Activated T-cell treated with anti-CD3 and anti-CD28 coated beads for 1 hour (primary cell): ENCODE measurements at places on chromosomes 3 and 15.

DNA sequence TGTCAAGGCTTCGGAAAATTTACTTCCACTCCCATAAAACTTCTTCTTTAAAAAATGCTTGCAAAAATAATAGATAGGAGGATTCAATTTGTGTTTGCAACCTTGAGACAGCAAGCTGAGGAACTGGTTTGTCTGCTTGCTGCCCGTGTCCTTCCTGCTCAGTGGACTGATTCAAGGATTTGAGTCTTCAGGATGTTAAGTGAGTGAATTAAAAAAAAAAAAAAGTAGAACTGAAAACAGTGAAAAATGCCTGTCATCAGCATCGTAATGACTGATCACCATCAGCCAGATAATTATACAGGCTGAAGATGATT lies 453.7 kb downstream of the FGF12 start:
- no peak for DNase-seq

GRCh38 chr3:73716418-73716817 lies 91.7 kb upstream of the PDZRN3 start:
- DNase-seq: no peak

DNA sequence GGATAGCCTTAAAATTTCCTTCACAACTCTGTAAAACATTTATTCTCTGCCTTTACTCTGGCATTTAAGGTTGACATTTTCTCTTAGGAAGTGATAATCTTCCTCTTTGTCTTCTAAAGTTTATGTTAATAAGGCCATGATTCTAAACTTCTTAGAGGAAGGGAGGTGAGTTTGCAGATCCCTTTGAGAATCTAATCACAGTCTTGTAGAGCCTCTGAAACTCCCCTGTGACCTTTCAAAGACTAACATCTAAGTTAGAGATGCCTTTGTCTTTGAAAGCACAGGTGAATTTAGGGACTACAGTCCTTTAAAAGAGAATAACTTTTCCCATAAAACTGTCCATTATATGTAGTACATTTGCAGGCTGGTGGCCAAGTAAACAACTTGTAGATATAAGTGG lies 115.1 kb downstream of the PLCL2 start:
- no peak for DNase-seq

GRCh38 chr15:93359060-93359408 lies 270.0 kb upstream of the RGMA start:
- no peak for DNase-seq

GRCh38 chr15:62404194-62404985 lies 239.3 kb upstream of the C2CD4B start:
- no peak for DNase-seq

DNA sequence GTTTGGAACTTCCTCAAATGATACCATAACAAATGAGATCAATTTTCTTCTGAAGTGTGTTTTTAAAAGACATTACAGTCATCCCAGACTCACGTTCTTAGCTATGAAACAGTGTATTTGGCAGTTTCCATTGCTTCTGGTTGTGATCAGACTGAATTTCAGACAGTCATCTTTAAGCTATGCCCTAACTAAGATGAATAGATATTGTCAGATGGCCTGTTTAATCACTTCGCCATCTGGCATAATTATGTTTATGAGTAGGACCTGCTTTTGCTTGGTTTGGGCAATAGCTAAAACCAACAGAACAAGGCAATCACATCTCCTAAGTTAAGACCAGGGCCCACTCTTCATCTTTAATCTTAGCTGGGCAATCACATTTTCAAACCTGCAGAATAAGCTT lies 313.1 kb downstream of the SV2B start:
- DNase-seq: no peak

- DNase-seq: no peak
Observed at GRCh38 chr3:176953106-176954060, 243.9 kb downstream of the TBL1XR1 start.

GRCh38 chr15:81942157-81942556 lies 103.7 kb downstream of the MEX3B start:
- no peak for DNase-seq

DNA sequence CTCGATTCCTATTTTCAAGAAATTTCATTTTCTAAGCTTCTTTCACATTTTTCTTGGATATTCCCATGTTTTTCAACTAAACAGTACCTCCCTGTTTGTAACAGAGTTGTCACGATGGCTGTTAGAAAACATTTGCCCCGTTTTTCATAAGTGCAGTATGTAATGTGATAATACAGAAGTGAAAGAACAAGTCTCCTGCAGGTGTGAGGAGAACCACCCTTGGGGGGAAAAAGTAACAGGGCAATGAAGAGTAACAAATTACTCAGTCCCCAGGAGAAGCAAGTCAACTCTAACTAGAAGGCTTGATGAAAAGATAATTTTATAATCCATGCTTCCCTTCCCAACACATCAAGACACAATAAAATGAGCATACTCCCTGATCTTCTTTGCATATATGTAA lies 493.3 kb downstream of the FOXP1 start:
- DNase-seq: no peak

DNA sequence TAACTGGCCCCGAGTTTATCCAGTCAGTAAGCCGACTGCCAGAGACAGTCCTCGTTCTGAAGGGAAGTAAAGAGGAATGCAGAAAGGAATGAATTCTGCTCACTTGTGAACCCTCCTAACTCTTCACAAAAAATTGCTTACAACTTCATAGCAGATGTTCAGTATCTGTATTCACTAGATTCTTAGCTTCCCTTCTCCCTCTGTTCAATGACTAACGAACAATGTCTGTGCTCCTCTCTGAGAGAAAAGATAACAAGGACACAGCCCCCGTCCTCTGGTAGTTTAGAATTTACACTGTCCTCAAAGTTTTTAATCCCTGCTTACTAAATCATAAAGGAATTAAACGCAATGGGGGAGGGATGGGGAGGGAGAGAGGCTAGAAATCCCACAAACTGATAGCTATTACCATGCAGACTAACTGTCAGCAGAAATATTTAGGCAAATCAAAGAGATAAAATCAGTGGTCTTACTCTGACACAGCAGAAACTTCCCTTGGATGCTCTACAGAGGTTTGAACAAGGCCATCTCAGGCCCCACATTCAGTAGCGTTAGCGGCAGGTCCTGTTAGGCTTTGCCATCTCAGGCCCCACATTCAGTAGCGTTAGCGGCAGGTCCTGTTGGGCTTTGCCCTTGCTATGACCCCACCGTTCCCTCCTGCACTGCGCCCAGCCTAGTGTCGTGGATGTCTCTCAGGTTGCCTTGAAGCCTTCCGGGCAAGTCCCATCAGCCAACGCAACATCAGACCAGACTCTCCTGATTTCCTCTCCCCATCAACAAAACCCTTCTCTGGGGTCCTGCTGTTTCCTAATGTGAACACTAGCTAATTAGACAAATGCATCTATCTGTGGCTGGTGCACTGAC lies 23.4 kb downstream of the NRROS start:
- no peak for DNase-seq

DNA sequence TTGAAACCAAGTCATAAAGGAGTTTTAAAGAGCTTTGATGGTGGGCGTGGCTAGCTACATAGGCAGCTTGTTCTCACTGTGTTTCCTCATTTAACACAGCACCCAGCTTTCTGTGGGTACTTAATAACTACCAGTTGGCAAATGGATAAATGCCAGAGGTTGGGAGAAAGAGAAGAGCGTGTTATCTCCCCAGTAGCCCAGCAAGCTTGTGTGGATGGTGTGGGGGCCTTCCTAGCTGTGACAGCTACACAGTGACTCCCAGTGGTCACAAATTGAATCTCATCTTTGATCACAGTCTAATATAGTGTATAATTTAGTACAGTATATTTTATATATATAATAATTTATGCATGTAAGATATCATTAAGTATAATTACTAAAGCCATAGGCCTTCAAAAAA lies 984.1 kb downstream of the EPHA3 start:
- no peak for DNase-seq

- DNase-seq: no peak
Observed at GRCh38 chr3:12953201-12953995, 112.0 kb upstream of the RPL32 start.

DNA sequence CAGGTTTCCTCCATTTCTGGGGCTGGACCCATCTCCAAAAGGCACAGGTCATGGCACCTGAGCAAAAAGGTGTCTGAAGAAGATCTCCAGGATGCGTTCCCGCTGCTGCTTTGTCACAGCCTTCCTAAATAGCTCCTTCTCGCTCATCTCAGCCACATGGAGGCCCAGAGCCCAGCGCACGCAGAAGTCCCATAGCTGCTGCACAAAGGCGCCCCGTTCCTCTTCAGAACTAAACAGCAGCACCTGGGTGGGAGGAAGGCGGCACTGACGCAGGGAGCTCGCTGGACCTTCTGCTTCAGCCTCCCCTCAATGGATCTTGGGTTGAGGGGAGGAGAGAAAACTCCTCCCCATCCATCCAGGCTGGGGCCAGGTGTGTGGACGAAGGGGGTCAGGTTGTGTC lies 8.4 kb downstream of the DUOX2 start:
- no peak for DNase-seq

DNA sequence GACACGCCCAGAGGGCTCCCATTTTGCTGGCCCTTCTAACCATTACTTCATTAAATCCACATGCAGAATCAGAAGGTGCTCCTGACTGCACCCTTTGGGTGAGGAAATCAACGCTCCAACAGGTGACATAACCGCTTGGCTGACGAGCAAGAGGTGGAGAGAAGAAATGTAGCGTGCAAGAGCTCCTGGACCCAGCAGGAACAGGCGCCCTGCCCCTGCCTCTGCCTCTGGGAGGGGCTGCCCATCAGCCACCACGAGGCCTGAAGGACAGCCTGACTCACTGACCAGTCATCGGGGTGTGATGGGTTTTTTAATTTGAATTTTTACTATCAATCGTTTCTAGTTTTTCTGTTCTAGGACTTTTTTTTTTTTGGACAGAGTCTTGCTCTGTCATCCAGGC lies 218.2 kb downstream of the ADAMTS17 start:
- DNase-seq: no peak

DNA sequence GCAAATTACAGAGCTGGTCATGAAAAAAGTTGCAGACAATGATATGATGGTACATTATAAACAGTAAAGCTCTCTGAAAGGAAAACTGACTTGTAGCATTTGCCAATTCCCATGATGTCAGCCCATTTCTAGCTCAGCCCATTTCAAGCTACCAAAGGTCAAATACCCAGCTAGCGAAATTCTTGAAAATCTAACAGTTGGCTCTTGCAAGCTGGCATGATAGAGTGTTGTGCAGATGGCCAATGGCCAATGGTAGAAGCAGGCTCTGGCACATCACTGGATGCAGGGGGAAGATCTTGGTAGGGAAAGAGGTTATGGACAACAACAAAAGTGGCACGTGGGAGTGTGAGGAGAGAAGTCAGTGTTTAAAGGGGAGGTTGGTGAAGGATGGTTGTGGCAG lies 36.7 kb downstream of the RASGRF1 start:
- no peak for DNase-seq

GRCh38 chr3:147119989-147120388 lies 286.4 kb downstream of the ZIC4 start:
- no peak for DNase-seq

- no peak for DNase-seq
Observed at GRCh38 chr3:148737104-148737530, 39.4 kb downstream of the AGTR1 start.

- no peak for DNase-seq
Observed at GRCh38 chr15:85879334-85880163, 84.8 kb upstream of the KLHL25 start.

DNA sequence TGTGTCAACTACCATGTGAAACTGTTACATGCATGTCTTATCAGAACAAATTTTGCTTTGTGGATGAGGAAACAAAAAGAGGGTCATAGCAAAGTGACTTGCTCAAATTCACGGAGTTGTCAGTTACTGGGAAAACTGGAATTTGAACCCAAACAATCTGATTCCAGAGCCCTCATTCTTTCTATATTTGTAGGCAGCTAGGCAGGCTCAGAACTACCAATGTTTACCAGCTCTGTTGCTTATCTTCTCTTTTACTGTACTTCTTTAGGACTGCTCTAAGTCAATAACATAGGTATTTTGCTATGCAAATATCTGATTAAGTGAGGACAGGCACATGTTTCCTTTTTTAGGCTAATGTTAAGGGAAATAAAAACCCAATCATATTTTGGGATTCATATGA lies 450.5 kb downstream of the ZPLD1 start:
- no peak for DNase-seq

DNA sequence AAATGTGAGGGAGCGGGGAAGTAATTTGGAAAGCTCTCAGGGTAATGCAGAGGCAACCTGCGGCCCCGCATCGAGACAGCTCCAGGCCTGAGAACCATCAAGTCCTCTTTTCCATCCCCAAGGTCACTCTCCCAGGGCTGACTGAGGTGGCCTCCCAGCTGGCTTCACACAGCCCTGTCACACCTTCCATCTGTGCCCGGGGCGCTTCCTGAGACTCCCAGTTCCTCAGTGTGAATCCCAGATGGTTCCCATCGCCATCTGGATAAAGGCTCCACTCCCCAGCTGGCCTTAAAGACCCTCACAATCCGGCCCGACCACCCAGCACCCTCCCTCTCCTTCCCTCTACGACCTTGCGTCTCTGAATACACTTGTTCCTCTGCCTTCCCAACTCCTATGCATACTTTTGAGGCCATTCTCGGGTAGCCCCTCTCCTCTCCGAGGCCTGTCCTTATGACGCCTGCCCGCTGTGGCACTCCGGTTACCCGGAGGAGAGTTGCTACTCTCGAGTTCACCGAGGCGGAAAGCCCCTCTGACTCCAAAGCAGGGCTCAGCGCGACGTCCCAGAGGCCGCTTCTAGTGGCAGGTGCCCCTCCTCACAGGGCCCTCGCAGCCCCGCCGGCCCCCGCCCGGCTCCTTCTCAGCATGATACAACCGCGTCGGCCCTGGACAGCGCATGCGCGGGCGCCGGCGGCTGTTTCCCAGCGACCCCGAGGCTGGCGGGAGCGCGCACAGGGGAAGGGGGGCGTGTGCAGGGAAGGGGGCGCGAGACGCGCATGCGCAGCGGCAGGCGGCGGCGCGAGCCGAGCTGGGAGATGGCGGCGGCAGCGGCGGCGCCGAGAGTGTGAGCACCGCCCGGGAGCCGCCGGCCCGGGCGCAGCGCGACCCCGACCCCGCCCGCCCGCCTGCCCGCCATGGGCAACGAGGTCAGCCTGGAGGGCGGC lies at the start of gene BSN:
BSN (plus strand) TSS at position 786 of the 941 bp plus-strand sequence; CDS start at position 912, 126 bp downstream.
- DNase-seq: peak; percentile 85

- no peak for DNase-seq
Observed at GRCh38 chr15:71079208-71080044, 35.8 kb upstream of the THSD4 start.
